HEK293T (cell line): ENCODE measurements at places on chromosomes 1 and 21.

- DNase-seq = no peak
Observed at GRCh38 chr1:200372095-200372884, 37.5 kb downstream of the ZNF281 start.

DNA sequence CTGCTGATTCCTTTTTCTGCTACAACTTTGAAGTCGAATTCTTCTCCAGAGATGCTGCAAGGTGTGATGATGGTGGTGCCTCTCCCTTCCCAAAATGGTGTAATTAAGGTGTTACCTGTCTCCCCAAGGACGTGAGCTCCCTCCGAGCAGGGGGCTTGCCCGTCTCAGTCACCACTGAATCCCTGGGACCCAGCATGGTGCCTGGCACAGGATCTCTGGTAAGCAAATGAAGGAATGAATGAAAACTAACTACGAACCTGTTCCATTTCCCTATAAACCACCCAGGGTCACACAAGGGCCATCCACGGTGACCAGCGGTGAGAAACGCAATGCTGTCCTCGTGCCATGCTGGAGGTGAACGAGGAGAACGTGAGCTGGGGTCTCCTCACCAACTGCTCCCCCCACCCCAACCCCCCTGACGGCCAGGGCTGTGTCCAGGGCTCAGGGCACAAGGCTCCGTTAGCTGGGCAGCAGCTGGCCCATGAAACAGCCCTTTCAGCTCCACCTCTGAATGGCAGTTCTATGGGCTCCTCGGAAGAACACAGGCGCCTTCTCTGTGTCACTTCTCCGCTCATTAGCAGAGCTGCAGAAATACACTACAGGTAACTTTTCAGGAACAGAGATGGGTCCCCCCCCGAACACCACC is 2.2 kb upstream of the MATN1 start:
- no peak for DNase-seq

DNA sequence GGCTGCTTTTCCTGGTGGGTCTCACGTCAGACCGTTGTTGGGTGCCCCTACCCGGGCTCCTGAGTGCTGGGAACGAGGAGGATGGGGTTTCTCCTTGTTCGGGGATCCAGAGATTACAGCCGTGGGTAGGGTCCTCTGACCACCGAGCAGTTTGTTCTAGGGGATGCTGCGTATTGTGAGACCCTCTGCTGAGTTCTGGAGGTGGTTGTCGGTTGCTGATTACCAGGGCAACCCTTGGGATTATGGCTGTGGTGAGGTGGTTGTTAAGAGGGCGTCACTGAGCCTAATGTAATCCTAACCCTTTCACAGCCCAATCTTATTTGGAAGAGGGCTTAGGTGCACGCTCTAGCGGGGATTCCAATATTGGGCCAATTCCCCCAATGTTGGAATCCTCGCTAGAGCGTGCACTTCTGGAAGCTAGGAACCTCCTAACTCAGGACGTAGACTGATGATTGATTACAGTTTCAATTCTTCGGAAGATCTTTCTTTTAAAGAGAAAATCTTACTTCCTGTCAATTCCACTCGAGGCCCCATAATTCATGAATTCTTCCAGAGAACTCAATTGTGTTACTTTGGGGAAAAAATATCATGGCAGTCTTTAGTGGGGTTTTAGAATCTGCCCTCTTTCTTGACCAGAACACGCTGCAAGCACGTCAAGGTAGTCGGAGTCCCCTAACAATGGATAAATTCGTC is 483 bp downstream of the TCEANC2 start:
- DNase-seq = no peak

- no peak for DNase-seq
Observed at GRCh38 chr1:209854196-209854595, 26.4 kb downstream of the UTP25 start.

- DNase-seq = no peak
Observed at GRCh38 chr1:169918927-169919326, 25.2 kb upstream of the SCYL3 start.

DNA sequence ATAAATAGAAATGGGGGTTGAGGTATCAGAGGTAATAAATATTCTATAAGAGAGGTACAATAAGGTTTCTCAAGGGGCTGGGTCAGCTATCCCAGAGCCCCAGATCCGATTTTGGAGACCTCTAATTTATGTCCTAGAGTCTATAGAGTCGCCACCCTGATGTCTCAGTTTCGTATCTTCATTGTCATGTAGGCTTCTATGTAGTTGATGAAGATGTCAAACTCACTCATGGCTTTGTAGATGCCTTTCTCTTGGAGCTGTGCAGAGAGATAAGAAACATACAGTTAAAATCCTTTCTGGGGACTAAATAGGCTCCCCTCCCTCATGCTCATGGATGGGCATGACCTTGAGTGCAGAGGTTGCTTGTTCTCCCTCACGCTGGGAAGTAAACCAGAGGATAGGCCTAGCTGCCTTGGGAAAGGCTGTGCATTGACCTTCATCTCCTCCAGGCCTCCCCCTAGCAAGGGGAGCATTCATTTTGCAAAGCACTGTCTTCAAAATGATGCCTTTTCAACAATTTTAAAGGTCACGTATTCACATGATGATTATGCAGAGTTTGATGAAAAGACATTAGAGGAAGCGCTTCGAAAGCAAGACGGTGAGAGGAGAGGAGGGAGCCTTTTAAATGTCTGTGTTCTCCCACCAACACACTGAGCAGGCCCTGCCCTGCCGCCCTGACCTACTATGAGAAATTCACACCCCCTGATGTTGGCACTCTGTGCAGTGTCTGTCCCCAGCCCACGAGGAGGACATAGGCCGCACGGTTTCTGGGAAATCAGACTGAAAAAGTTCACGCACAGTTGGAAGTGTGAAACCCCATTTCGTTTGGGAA is 1.9 kb upstream of the IL19 start:
- DNase-seq = no peak

DNA sequence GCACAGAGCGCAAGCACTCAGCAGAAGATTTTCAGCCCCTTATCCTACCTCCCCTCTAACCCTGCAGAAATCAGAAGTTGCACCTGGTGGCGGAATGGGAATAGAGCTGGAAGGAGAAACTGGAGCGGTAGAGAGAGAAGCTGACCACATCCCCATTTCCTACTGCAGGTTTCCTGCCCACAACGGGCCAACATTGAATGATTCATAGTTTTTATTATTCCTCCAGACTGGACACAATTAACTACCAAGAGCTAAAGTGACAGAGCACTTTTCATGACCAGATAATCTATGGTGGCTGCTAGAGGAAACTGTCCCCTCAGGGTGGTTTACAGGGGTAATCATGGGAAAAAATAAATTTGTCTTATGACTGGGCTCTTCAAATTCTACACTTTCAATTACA is 21.3 kb upstream of the LRRC8D start:
- no peak for DNase-seq

DNA sequence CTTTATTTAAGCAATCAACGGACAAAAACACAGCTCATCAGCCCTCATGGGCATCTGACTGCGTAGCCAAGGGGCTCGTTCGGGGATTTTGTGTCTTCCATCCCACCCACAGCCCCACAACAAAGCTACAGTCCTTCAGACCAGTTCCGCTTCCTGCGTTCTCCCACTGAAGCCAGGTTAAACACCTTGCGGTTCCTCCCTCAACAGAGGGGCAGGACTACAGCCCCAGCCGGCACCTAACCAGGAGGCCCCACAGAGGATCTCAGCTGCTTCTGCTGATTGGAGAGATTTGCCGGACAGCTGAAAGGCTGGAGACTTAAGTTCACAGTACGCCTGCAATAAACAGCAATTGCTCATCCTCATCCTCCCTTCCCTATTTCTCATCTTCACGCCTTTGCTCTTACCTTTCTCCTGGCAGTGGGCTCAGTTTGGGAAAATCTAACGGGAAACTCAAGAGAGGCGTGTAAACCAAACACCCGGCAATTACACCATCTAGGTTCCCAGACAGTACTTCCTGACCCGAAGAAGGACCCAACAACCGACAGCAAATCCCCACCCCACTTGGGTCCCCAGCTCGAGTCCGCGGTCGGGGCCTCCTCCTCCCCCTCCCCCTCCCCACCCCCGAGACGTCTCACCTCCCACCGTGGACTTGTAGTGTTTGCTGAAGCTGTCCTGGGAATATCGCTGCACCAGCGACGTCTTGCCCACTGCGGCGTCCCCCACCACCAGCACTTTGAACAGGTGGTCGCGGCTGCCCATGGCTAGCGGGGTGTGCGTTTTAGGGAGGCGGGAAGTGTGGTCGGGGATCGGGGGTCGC is 876 bp downstream of the RAB29 start:
- DNase-seq = peak; percentile 45

- no peak for DNase-seq
Observed at GRCh38 chr21:33396436-33396835, 6.8 kb upstream of the IFNGR2 start.

DNA sequence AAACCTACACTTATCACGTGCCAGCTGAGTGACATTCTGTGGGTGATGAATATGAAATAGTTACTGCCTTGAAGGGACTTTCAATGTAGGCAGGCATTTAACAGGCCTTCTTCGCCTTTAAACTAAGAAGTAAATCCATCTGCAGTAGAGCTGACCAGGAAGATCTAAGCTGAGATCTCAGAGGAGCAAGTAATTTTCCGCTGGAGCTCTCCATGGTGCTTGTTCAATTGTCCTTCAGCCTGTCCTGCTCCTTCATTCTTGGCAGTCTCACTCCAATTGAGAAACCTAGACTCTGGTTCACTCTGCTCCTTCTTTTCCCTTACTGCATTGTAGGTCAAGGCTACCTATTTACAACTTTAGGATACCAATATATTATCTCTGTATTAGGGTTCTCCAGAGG is 183.5 kb downstream of the HMCN1 start:
- DNase-seq = peak; percentile 34

- DNase-seq = no peak
Observed at GRCh38 chr1:47578721-47579419, 141.0 kb downstream of the FOXD2 start.

DNA sequence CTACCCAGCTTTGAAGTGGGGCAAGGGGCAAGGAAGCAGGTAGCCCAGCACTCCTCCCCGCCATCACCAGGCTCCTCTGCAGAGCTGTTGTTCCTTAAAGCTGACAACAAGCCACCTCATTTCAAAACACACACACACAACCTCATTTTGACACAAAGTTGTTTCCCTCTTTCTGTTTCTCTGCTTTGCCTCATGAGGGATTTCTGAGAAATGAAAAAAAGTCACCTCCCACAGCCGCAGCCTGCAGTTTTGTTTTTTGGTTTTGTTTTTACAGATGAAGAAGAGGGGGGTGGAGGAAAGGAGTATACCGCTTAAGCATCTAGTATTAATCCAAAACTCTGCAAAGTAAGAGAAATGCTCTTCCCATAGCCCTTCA is 12.1 kb downstream of the MCL1 start:
- no peak for DNase-seq

- no peak for DNase-seq
Observed at GRCh38 chr1:46718340-46718726, 581 bp downstream of the EFCAB14 start.

- no peak for DNase-seq
Observed at GRCh38 chr1:44609768-44610526, 64.3 kb downstream of the TMEM53 start.

- no peak for DNase-seq
Observed at GRCh38 chr1:109539676-109540075, at the start of gene GPR61. GPR61 (plus strand) TSS chr1:109539872; CDS start chr1:109543023, 3,151 bp downstream.

- DNase-seq = no peak
Observed at GRCh38 chr1:209505044-209505443, 78.5 kb upstream of the CAMK1G start.

DNA sequence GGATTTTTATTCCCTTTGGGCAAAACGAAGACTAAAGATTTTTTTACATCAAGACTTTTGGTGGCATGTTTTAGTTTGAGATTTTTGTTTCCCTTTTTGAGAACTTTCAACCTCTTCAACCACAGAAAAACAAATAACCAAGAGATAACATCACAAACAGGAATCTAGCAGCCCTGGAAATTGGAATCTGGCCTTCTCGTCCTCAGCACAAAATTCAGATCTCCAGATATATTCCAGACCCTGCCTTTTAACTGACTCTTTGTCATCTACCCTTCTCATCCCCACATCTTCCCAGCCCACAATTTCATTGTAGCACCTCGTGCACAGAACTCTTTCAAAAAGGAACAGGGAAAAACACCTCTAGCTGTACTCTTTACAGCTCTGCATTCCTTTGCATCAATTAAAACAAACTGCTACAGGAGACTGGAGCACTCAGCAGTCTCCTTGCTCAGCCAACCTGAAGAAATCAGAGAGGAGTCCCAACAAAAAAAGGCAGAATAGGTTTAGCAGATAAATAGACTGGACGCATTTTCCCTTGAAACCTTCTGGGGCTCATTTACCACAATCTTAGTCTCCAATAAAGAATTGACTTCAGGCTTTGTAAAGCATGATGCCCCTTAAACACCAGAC is 251.0 kb downstream of the TTLL7 start:
- no peak for DNase-seq
